Ovary (tissue), 10 donors: ENCODE measurements at places on chromosomes 16 and 17. TPM values are rescaled to one million over a fixed set of nuclear protein-coding genes. Genes with fewer than 3 reads are reported as not detected.

DNA sequence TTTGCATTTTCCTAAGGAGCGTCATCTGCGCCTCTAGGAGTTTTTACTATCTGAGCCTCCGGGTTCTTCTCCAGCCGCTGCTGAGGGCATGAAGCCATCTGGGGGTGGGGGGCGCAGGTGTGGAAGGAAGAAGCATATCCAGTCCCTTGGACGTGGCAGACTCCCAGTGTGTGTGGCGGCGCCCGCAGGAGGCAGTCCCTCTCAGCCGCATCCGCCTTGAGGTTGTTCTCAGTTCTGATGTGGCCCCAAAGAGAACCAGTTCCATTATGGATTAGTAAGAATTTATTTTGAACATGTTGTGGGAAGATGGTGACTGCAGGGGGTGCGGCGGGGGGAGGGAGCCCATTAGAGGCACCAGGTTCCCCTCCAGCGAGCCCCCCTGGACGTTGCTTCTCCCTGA lies 100.2 kb downstream of the SEC14L1 start:
- no peaks in the 10 kb centered on the region for H3K36me3 ChIP-seq
- DNase-seq: no peak
- peaks cover 5% of the 10 kb centered on the region for H3K4me1 ChIP-seq
- H3K27me3 ChIP-seq: no peaks in the 10 kb centered on the region
- no peak overlapping the region for H3K4me3 ChIP-seq

GRCh38 chr16:89749637-89750036 lies 28.3 kb downstream of the ZNF276 start:
- no peaks in the 10 kb centered on the region for H3K36me3 ChIP-seq
- DNase-seq: no peak
- H3K4me1 ChIP-seq: peaks cover 5% of the 10 kb centered on the region
- H3K27ac ChIP-seq: no peak overlapping the region
- H3K4me3 ChIP-seq: no peak overlapping the region
- no peaks in the 10 kb centered on the region for H3K27me3 ChIP-seq

DNA sequence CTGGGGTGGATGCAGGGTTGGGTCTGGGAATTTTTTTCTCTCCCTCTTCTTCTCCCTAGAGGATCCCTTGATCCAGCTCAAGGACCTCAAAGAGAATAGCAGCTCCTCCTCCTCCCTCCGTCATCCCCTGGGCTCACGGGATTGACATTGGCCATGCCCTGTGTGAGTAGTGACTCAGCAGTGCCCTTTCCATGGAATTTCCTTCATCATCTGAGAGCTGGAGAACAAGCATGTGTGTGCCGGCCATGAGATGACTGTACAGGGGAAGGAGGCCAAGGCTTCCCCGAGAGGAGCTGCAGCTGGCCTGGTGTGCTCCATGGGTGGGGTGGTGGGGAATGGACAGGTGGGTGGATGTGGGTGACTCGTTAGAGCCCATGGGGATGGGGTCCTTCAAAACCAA lies 8.9 kb upstream of the WSCD1 start:
- H3K27me3 ChIP-seq: no peaks in the 10 kb centered on the region
- DNase-seq: no peak
- H3K27ac ChIP-seq: no peak overlapping the region
- H3K4me3 ChIP-seq: no peak overlapping the region

The KRTAP3-2 gene
- not detected for polyA plus RNA-seq

The PRDM7 gene
- polyA plus RNA-seq: not detected

GRCh38 chr16:52805559-52806168 lies 247.0 kb downstream of the CHD9NB start:
- H3K36me3 ChIP-seq: no peaks in the 10 kb centered on the region
- no peaks in the 10 kb centered on the region for H3K27me3 ChIP-seq
- no peaks in the 10 kb centered on the region for H3K4me1 ChIP-seq
- H3K4me3 ChIP-seq: no peak overlapping the region

GRCh38 chr16:366476-366875 lies 3.9 kb downstream of the MRPL28 start:
- peaks cover 3% of the 10 kb centered on the region for H3K4me1 ChIP-seq
- DNase-seq: no peak
- no peaks in the 10 kb centered on the region for H3K36me3 ChIP-seq
- H3K4me3 ChIP-seq: no peak overlapping the region
- H3K27ac ChIP-seq: no peak overlapping the region

The STH gene
- polyA plus RNA-seq: not detected

GRCh38 chr17:47810200-47810821 lies 11.3 kb downstream of the OSBPL7 start:
- H3K4me1 ChIP-seq: no peaks in the 10 kb centered on the region
- H3K27ac ChIP-seq: no peak overlapping the region
- no peak overlapping the region for H3K4me3 ChIP-seq
- no peaks in the 10 kb centered on the region for H3K27me3 ChIP-seq

The SGCA gene
- polyA plus RNA-seq: 3.4 TPM
